ENCODE measurements at places on chromosomes 5 and 9.

DNA sequence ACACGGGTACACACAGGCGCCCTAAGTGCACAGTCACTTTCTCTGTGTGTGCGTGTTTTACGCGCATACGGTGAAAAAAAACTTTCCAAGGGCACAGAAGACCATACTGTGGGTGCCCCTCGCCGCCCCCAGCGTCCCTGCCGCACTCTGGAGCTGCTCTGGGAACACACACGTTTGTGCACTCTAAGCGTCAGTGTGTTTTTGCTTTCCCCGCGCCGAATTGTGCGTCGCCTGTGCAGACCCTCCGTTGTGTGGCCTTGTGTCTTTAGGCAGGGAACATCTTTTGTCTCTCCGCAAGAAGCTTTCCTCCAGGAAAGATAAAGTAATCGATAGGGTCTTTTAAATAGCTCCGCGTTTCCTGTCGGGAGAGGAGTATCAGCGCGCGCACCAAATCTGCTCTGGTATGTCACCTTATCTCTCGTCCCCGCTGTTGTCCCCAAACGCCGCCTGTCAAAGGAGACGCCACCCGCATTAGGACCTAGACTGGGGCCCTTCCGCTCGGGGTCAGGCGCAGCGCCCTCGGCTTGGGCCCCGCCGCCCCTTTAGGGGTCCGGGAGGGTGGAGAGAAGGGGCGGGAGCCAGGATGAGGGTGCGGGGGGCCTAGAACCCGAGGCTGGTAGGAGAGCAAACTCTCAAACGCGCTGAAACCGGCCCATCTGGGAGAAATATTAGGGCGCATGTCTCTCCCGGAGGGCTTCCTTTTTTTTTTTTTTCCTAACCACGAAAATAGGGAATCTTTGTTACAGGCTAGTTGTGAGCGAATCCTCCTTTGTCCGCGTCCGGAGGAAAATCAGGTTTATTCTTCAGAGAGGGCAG lies 10.5 kb upstream of the NKX2-5 start:
- no peak overlapping the region for H3K4me3 ChIP-seq
- peaks cover 68% of the 10 kb centered on the region for H3K27me3 ChIP-seq
- DNase-seq: no peak
- H3K36me3 ChIP-seq: no peaks in the 10 kb centered on the region
- H3K27ac ChIP-seq: no peak overlapping the region

DNA sequence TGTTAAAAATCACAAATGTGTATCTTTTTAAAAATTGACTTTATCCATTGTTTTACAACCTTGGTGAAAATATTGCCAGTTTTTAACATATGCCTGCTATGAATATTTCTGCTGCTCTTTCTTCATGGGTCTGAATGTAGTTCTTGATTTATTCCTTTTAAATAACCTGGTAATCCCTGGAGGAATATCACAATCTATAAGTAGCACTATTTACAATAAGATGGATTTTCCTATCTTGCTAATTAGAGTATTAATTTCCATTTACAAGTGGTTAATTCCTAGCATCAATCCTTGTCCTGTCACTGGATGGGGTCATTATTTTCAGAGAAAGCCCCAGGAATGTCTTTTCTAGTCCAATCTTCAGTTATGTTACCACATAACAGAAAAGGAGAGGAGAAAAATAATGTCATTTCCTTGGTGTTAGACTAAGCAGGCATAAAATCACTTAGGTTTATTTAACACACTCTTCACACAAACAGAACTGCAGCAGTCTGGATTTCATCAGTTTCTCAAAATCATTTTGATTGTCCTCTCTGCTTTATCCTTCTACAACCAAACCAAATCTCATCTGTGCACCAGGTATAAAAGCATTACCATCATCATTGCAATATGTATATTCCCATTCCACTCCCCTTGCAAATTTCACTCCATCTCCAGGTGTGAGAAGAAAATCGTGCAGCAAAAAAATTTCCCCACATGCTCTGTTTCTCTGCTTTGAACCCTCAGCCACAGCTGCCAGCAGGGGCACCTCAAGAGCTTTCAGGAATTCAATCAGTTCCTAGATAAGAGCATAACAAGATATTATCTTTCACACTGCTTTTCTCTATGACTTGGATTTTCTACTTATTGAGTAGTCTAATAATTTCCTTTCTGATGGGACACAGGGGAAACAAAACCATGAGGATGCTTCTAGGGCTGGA lies 204.1 kb downstream of the SEC61B start:
- DNase-seq: no peak
- H3K27me3 ChIP-seq: no peaks in the 10 kb centered on the region
- no peaks in the 10 kb centered on the region for H3K36me3 ChIP-seq
- H3K4me3 ChIP-seq: no peak overlapping the region
- no peak overlapping the region for H3K27ac ChIP-seq
- no peaks in the 10 kb centered on the region for H3K4me1 ChIP-seq

DNA sequence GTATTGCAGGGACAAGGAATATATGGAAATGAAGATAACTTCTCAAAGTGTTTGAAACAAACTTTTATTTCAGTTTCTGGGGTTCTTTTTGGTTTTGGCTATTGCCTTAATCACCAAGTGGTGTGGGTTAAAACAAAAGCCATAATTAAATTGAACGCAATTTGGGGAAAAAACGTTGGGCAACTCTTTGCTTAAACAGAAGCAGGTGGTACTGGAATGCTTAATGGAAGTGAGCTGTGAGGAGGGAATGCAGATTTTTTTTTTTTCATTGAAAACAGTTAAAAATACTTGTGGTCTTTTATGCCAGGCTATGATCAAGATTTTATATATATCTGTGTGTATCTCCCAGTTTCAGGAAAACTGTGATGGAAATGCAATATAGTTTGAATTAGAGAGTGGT lies 195.7 kb upstream of the TUT7 start:
- no peak for DNase-seq
- H3K4me3 ChIP-seq: no peak overlapping the region
- no peaks in the 10 kb centered on the region for H3K27me3 ChIP-seq
- H3K27ac ChIP-seq: no peak overlapping the region
- H3K36me3 ChIP-seq: no peaks in the 10 kb centered on the region

GRCh38 chr9:36426348-36426747 lies 26.3 kb upstream of the RNF38 start:
- H3K27me3 ChIP-seq: no peaks in the 10 kb centered on the region
- no peak overlapping the region for H3K4me3 ChIP-seq
- peaks cover 3% of the 10 kb centered on the region for H3K4me1 ChIP-seq

DNA sequence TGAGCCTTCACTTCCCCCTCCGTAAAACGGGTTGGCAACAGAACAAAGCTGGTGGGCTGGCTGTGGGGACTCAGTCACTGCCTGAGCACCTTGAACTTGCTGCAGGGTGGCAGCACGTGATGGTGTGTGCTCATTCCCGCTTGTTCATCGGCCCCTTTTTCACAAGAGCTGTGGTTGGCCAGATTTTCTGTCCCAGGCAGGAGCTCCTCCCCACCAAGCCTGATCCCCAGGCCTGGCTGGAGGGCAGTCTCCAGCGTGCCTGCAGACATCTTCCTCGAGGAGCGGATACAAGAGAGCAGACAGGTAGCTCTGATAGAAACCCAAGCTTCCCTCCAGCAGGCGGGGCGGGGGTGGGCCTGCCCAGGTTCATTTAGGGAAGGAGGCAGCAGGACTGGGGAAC lies 61.9 kb upstream of the ORM1 start:
- no peak for DNase-seq
- no peak overlapping the region for H3K27ac ChIP-seq
- no peaks in the 10 kb centered on the region for H3K4me1 ChIP-seq
- H3K36me3 ChIP-seq: no peaks in the 10 kb centered on the region

- no peak for DNase-seq
- H3K4me1 ChIP-seq: no peaks in the 10 kb centered on the region
- H3K27ac ChIP-seq: no peak overlapping the region
- no peak overlapping the region for H3K4me3 ChIP-seq
- no peaks in the 10 kb centered on the region for H3K27me3 ChIP-seq
- H3K36me3 ChIP-seq: no peaks in the 10 kb centered on the region
These were observed 16.4 kb upstream of the FCN2 start for GRCh38 chr9:134863941-134864820.

- no peak overlapping the region for H3K4me3 ChIP-seq
- no peaks in the 10 kb centered on the region for H3K36me3 ChIP-seq
- H3K27me3 ChIP-seq: peaks cover 4% of the 10 kb centered on the region
These were observed 52.2 kb downstream of the HSD17B3 start for GRCh38 chr9:96249746-96250145.

GRCh38 chr5:34977934-34978613 lies 48.7 kb downstream of the DNAJC21 start:
- no peaks in the 10 kb centered on the region for H3K27me3 ChIP-seq
- no peak for DNase-seq
- no peaks in the 10 kb centered on the region for H3K36me3 ChIP-seq
- no peaks in the 10 kb centered on the region for H3K4me1 ChIP-seq
- no peak overlapping the region for H3K27ac ChIP-seq
- no peak overlapping the region for H3K4me3 ChIP-seq

DNA sequence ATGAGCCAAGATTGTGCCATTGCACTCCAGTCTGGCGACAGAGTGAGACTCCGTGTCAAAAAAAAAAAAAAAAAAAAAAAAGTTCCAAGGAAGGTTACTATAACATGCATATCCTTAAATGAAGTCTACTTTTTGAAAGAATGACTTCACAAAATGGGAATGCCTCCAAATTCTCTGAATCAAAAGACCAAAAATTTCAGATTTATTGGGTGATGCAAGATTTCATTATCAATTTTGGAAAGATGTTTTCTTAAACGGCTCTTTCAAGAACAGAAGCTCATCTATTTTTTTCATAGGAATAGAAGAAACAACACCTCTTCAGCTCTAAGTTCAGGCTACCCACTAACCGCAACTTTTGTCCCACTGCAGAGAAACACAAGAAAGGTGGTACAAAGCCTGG lies 69.9 kb downstream of the AUH start:
- H3K36me3 ChIP-seq: peaks cover 27% of the 10 kb centered on the region
- H3K4me1 ChIP-seq: no peaks in the 10 kb centered on the region
- no peak overlapping the region for H3K4me3 ChIP-seq
- H3K27me3 ChIP-seq: no peaks in the 10 kb centered on the region

- H3K27ac ChIP-seq: no peak overlapping the region
- H3K27me3 ChIP-seq: no peaks in the 10 kb centered on the region
- no peak overlapping the region for H3K4me3 ChIP-seq
- peaks cover 13% of the 10 kb centered on the region for H3K4me1 ChIP-seq
These were observed 102.0 kb upstream of the NREP start for GRCh38 chr5:111859031-111859430.

- H3K36me3 ChIP-seq: no peaks in the 10 kb centered on the region
- no peaks in the 10 kb centered on the region for H3K27me3 ChIP-seq
- no peak for DNase-seq
- H3K4me3 ChIP-seq: no peak overlapping the region
- no peaks in the 10 kb centered on the region for H3K4me1 ChIP-seq
- no peak overlapping the region for H3K27ac ChIP-seq
These were observed 312.2 kb downstream of the ARRDC3 start for GRCh38 chr5:91070761-91071550.

DNA sequence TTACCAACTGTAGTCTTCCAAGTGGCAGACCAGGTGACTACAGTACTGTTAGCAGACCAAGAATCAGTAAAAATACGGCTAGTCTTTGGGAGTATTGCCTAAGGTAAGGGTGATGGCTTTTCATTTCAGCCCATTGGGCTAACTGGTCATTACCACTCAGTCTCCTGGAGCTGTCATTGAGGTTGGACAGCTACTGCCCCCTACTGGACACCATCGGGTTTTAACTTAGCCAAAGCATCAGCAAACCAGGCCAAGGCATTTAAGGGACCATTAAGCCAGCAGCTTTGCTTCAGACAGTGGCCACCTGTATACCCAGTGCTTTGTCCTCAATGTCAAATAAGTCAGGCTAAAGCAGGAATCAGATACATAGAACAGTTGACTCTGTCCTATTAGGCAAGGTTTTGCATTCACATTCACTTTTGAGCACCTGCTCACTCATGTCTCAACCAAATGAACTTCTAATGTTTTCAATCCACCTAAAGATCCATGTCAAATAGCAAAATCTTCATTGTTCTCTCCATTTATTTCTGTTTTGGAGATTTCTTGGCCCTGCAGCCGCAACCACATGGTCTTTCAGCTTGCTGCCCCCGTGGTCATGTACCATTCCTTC lies 117.2 kb downstream of the INVS start:
- no peak overlapping the region for H3K27ac ChIP-seq
- no peaks in the 10 kb centered on the region for H3K27me3 ChIP-seq
- DNase-seq: peak; percentile 59
- no peak overlapping the region for H3K4me3 ChIP-seq

- H3K4me1 ChIP-seq: no peaks in the 10 kb centered on the region
- no peak overlapping the region for H3K27ac ChIP-seq
- no peak for DNase-seq
- no peaks in the 10 kb centered on the region for H3K27me3 ChIP-seq
These were observed 96.1 kb upstream of the APC start for GRCh38 chr5:112641515-112642110.

GRCh38 chr9:114155263-114155994 lies at the start of gene COL27A1:
TSS of gene COL27A1 (plus strand) at chr9:114155537. CDS start at chr9:114155951, 414 bp downstream.
- DNase-seq: peak; percentile 37
- H3K36me3 ChIP-seq: no peaks in the 10 kb centered on the region
- H3K4me3 ChIP-seq: peak within 1 kb of the TSS; percentile 48
- H3K4me1 ChIP-seq: peaks cover 5% of the 10 kb centered on the region

- no peak overlapping the region for H3K4me3 ChIP-seq
- no peak overlapping the region for H3K27ac ChIP-seq
- H3K4me1 ChIP-seq: no peaks in the 10 kb centered on the region
These were observed 120.7 kb upstream of the RASEF start for GRCh38 chr9:83183621-83184020.

DNA sequence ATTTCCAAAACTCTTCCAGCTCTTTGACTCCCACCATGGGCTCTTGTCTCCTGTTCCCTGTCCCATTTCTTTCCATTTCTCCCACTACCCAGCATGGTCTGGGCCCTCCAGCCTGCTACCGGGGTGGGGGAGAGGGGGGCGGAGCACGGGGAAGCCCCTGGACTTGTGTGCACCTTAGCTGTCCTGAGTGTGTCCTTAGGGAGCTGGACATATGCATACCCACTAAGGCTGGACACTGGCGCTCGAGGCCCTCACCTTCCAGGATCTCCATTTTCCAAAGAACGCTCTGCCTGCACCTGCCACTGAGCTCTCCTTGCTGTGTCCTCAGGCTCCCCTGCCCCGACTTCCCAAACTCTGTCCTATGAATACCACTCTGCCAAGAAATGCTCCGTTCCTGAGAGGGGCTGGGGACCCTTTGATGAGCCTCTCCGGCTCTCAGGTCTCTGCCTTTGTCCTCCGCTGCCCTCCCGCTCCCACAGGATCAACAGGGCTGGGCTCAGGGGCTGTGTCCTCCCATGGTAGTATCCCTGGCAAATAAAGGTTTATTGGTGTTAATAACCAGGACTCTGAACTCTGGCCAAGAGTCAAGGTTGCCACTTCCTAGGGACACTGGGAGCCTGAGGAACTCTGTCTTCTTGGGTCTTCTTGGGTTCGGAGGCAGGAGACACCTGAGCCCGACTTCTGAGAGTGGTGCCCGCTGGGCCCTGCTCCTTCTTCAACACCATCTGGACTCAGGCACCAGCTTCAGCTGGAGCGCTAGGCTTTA lies 831 bp upstream of the SHROOM1 start:
- H3K27ac ChIP-seq: no peak overlapping the region
- no peak for DNase-seq
- no peak overlapping the region for H3K4me3 ChIP-seq
- peaks cover 28% of the 10 kb centered on the region for H3K27me3 ChIP-seq
- no peaks in the 10 kb centered on the region for H3K4me1 ChIP-seq
